Jurkat, Clone E6-1 (cell line): ENCODE measurements at places on chromosomes 16 and 17.

DNA sequence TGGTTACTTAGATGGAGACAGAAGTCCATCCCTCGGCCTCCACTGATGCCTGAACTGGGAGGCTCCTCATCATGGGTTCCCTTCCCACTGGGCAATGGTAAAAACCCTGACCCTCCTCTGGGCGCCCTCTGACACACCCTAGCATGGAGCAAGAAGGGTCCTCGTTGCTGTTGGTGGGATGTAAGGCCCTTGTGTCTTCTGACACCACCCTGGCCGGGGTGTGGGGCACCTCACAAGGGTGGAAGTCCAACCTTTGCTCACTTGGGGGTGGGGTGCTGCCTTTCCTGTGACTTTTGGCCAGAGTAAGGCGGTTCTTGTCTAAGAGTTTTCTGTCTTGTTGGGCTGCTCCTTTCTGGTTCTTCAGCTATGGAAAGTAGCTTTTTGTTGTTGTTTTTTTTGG, 28.7 kb downstream of the MPRIP start:
- no peak for DNase-seq

DNA sequence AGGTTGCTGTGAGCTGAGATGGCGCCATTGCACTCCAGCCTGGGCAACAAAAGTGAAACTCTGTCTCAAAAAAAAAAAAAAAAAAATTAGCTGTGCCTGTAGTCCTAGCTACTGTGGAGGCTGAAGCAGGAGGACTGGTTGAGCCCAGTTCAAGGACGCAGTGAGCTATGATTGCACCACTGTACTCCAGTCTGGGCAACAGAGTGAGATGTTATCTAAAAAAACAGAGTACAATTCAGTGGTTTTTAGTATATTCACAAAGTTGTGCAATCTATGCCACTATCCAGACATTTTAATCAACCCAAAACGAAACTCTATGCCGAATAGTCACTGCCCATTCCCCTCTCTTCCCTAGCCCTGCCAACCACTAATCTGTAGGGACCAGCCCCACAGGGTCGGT, 25.1 kb downstream of the C16orf54 start:
- no peak for DNase-seq

DNA sequence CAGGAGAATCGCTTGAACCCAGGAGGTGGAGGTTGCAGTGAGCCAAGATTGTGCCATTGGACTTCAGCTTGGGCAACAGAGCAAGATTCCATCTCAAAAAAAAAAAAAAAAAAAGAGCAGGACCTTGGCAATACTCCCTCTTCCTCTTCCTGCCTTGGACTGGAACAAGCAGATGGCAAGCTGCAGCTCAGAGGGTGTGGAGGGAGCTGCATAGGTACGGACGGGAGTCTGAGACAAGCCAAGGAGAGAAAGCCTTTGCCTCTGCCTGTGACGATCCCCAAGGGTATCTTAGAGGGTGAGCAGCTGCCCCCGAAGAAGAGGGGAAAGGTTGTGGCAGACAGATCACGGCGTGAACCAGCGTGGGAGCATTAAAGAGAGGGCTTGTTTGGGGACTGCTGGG, 109.2 kb downstream of the AIPL1 start:
- DNase-seq = no peak

DNA sequence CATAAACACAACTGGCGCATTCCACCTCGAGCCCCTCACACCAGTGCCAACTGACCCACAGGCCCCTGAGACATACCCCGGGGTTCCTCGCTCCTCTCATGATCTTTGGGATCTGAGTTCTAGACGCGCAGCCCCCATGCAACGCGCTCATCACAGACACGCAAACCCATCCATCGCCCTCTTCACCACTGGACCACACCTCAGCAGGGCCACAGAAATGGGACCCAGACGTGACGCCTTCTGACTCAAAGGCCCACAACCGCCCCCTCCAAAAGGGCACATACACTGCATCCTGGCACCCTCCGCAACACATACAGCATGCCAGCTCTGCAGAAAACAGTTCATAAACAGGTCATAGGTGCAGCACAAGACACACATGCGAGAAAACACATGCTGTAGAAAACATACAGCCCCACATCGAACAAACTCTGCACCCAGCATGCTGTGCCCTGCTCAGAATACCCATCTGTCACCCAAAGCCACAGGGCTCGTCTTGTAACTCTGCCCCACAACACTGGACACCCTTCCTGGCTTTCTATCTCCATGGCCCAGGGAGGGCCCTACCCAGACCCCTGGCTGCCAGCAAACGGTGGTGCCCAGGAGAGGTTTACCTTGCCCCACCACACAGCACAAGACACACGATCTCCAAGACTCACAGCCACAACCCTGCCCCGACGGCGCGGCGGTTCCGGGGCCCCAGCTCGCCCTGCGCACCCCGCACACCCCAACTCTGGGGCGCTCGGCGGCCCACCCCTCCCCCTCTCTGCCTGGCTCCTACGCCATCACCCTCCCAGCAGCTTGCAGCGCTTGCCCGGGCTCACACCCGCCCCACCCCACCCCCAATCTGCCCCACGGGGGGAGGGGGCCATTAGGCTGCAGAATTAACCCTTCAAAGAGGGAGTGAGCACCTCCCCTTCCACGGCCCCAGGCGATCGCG, 887 bp downstream of the ZBTB4 start:
- DNase-seq = no peak

DNA sequence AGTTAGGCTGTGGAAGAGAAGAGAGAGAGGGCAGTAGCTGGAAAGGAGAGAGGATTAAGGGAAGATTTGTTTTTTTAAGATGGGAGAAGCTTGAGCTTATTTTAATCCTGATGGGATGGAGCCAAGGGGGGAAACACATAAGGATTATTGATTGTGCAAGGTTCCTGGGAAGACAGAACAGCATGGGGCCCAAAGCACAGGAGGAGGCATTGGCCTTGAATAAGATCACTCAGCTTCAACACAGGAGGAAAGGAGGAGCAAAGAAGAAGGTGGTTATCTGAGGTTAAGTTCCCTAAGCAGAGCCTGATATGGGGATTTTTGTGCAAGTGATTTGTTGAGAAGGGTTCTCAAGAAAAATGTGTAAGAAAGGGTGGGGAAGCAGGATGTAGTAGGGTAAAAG, 169.8 kb downstream of the ABCC12 start:
- DNase-seq = no peak
